Stimulated activated CD4-positive, alpha-beta T cell treated with anti-CD3 and anti-CD28 coated beads, Interleukin-12 subunit alpha, Interleukin-12 subunit beta, amount 100 ng/mL, for 48 hours (primary cell): ENCODE measurements at places on chromosomes 16 and 17.

- no peak for DNase-seq
These were observed 25.4 kb downstream of the ZFP90 start for GRCh38 chr16:68564382-68564985.

- DNase-seq = no peak
These were observed 40.1 kb downstream of the HIC1 start for GRCh38 chr17:2094891-2095535.

GRCh38 chr17:17890773-17891759 lies 54.3 kb upstream of the SREBF1 start:
- peak; percentile 13 for DNase-seq

- no peak for DNase-seq
These were observed 25.7 kb downstream of the PSMD7 start for GRCh38 chr16:74322301-74322710.

DNA sequence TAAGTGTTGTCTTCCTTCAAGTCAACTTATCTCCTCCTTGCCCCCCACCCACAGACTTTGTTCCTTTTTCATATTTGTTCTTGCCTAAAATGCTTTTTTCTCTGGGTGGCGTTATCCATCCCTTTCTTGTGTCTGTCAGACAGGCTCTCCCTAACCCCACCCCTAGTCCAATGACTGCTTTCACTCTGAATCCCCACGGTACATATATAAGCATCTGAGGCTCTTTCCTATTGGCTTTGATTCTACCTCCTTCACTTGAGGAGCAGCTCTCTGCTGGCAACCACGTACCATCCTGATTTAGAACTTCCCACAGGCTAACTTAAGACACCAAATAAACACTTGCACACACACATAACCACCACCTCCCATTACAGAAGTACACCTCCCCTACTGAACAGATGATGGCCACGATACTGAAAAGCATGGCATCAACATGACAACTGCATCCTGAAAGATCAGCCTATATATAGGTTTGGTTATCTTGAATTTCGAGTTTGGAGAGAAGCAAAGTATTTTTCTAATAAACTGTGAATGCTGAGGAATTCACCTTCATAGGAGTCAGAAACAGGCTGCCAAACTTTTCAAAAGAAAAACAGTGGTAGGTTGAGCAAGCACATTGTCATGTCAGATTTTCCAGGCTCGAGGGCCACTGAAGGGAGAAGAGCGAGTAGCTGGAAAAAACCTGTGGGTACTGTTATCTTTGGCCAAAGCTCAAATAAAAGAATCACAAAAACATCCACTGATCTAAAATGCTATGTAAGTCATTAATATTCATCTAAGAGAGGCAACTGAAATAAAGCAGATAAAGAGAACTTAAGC lies 24.3 kb downstream of the STAT3 start:
- no peak for DNase-seq

- peak; percentile 29 for DNase-seq
These were observed at the start of gene SEZ6 for GRCh38 chr17:29005936-29006511. TSS of gene SEZ6 (minus strand) at chr17:29006033. CDS start at chr17:29005869, 164 bp downstream.

- no peak for DNase-seq
These were observed 687 bp downstream of the SAP30BP start for GRCh38 chr17:75667825-75668224.

GRCh38 chr16:7017006-7017662 lies 315.5 kb upstream of the RBFOX1 start:
- DNase-seq = no peak

DNA sequence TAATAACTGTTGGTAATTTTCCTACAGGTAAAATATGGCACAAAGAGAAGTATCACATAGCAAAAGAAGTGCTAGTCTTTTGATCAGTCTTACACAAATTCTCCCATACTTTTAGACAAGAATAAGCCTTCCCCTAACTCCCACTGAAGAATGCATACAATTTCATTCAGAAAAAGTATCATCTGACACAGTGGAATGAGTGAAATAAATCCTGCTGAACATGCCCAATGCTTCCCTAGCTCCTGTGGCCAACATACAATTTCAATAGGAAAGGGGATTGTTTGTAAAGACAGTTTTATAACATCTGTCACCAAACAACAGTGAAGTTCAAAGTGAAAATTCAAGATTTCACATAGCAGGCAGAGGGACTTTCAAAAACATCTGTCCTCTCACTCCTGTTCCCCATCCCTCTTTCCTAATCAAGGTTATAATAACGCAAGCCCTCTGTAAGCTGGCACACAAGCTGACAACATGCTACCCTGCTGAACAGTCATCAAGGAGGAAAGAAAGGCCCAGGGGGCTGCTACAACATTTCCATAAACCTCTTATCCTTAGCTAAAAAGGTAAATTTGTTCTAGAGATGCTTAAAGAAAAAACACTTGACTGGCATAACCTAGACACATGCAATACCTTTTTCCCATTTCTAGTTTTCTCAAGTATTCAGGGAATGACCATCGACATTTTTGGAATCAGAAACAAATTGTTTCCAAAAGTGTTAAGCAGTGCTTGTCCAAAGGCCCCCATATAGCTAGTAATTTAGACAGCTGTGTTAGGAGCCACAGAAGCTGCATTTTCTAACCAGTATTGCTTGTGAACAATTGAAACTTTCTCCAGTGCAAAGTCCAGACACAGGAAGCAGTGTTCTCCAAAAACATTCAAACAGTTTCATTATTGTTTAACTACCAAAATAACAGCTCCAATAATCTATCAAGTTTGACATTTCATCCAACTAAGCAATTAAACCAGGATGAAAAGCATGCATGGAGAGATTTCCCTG lies 11.5 kb upstream of the RFFL start:
- DNase-seq = no peak

DNA sequence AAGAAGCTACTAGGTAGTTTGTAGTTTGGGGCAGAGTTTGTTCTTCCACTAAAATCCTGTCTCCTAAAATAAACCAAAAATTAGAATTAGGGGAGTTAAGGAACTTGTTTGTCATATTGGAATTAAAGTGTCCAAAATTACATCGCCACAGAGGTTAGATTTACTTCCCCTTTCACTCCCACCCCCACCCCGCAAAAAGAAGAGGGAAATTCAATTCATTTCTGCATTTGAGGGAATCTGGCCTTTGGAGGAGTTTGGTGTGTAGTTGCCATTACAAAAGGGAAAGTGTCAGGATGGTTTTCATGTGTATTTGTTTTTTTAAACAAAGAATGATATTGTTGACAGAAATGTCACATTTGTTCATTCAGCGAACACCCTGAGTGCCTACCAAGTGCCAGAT lies 5.8 kb downstream of the TMEM97 start:
- no peak for DNase-seq

- no peak for DNase-seq
These were observed 3.1 kb upstream of the EXOC7 start for GRCh38 chr17:76106703-76107102.

DNA sequence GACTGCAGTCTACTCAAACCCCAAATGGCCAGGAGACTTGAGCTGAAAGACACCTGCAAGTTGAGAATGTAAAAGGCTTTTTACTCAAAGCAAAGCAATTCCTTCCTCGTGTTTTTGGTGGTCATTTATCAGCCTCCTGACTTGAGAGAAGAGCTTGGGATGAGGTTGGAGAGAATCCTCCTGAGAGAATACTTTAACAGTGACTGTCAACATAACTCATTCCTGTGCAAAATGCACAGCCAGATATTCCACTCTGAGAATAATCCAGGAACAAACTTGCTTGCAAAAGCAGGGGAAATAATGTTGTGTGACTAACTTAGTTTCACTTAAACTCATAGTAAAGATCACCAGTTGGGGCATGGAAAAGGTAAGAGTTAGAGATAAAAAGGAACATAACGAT lies 53.4 kb downstream of the SNTB2 start:
- DNase-seq = no peak

DNA sequence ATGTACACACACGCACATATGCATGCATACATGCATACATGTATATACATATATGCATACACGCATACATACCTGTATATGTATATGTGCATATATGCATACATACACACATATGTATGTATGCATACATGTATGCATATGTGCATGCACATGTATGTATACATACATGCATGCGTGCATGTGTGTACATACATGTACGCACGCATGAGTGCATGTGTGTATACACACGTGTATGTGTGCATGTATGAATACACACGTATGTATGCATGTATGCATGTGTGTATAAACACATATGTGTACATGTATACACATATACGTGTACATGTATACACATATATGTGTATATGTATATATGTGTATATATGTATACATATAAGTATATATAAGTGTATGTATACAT lies 28.5 kb upstream of the DLX3 start:
- no peak for DNase-seq

DNA sequence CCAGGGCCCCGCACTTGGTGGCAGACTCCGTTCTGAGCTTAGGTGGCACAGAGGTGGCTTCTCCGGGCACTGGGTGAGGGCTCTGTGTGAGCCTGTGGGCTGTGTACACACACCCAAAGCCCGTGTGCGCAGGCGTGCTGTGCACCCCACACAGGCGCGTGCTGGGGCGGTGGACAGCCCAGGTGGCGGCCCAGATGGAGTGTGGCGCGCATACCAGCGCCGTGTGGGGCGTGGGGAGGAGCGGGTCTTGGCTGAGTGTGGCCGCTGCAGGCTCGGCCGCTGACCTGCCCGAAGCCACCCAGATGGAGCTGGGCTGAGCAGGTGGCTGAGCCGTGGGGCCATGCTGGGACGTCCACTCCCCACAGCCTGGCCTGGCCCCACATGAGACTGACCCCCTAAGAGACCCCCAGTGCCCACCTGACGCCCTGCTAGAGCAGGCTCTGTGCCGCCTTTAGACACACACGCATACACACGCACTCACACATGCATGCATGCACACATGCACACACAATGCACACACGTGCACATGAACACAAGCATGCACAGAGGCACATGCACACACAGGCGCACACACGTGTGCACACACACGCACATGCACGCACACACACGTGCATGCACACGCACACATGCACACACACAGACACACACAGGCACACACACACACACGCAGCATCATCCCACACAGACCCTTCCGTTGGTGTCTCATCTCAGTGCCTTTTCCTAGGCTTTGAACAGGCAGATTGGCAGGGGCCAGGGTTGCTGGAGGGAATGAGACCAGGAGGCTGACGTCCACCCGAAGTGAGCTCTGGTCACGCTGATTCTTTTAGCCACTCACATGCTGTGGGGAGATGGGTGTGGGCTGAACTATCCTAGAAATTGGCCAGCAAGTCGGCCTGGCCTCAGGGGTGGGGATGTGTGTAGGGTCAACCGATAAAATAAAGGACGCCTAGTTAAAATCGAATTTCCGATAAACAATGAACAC lies 2.1 kb downstream of the PRR35 start:
- DNase-seq = no peak

- no peak for DNase-seq
These were observed 83.8 kb downstream of the GNAO1 start for GRCh38 chr16:56275076-56275475.

DNA sequence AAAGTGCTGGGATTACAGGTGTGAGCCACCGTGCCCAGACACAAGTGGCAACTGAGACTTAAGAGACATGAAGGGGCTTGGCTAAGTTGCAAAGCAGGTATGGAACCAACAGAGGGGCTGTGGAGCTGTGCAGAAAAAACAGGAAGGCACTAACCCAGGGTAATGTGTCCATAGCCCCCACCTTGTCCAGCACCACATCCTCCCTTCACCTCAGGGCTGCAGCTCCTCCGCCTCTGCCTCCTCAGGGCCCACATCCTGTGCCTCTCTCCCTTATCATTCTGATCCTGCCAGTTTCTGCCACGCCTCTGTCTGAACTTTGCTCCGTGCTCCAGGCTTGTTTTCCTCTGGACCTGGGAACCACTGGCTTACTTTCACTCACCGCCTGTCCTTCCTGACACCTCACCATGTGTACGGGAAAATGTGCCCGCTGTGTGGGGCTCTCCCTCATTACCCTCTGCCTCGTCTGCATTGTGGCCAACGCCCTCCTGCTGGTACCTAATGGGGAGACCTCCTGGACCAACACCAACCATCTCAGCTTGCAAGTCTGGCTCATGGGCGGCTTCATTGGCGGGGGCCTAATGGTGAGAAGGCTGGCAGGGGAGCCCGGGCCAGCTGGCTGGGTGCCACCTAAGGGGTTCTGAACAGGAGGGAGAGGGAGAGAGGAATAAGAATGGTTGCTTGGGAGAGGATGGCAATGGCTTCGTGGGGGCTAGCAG lies at the start of gene TM4SF5:
Gene TM4SF5, plus strand, starts transcription at position 368 of the 716 bp plus-strand sequence. Its CDS starts 37 bp downstream, at position 405.
- DNase-seq = no peak

- no peak for DNase-seq
These were observed 68.1 kb downstream of the NDEL1 start for GRCh38 chr17:8503807-8504206.

DNA sequence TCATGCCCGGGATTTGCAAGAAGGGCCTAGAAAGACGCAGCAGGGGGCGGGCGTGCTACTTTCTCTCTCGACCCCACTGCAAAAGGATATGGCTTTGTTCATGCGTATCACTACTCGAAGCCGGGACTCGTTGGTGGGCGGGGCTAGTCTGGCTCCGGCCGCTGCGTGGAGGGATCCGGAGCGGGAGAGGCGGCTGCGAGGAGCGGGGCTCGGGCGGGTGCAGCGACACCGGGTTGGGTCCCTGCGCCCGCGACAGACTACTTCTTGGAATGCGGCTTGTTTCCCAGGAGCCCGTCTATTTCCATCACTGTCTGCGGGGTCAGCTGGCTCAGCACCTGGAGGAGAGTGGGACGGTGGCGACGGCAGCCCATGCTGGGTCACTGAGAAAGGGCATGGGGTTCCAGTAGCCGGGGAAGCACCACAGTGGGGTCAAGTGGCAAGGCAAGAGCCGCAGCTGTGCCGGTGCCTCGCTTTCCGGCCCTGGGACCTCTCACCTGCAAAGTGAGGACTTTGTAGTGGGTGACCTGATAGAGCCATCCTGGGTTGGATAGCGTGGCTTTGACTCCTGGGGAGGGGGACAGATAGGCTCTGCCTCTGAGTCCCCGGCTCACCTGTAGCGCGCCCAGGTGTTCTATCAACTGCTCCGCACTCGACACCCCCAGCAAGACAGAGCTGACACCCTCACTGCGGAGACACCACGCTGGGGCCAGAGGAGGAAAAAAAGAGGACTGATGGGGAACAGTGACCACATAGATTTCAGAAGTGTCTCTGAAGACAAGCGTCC lies 6.6 kb downstream of the KCNAB3 start:
- peak; percentile 70 for DNase-seq

DNA sequence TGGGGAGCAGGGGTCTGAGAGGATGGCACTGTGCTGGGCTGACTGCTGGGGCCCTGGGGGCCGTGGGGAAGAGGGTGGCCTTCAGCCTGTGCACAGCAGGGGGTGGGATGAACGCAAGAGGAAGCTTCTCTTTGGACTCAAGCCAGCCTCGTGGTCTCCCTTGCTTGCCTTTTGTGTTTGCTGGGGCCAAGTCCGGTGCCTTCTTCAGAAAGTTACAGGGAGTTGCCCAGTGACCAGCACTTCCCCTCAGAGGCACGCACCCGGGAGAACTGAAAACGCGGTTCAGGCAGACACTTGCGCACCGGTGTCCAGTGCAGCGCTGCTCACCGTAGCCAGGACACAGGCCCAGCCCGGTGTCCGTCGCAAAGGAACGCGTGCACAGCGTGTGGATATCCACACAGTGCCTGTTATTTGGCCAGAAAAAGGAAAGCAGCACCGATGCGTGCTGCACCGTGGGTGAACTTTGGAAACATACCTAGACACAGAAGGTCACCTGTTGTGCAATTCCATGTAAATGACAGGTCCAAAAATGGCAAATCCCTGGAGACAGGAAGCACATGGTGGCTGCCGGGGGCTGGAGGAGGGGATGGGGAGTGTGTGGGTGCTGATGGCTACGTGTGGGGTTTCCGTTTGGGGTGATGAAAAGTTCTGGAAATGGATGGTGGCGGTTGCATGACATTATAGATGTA lies 29.4 kb upstream of the NUDT16L1 start:
- DNase-seq = no peak
